ENCODE measurements at places on chromosomes 7 and 10. TPM values are rescaled to one million over a fixed set of nuclear protein-coding genes. Genes with fewer than 3 reads are reported as not detected.

The SUMF2 gene
- 263 TPM for total RNA-seq

The SVOPL gene
- not detected for total RNA-seq

The TMED4 gene
- total RNA-seq: 126 TPM

The MINDY4 gene
- 8.5 TPM for total RNA-seq

The GDF2 gene
- not detected for total RNA-seq

The PSMG3 gene
- total RNA-seq: 54.9 TPM

All from myometrial cell (primary cell).